ENCODE measurements at places on chromosomes 13 and 19.

DNA sequence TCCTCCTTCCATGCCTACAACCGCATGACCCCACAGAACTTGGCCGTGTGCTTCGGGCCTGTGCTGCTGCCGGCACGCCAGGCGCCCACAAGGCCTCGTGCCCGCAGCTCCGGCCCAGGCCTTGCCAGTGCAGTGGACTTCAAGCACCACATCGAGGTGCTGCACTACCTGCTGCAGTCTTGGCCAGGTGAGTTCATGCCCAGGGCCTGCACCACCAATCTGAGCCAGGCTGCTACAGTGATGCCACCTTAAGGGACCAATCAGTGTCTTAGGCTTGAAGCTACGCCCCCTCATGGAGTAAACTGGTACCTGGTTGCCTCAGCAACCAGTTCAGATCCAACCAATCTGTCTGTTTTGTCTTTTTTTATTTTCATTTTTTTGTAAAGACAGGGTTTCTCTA, 5.2 kb downstream of the SYDE1 start:
- no peak for DNase-seq

- no peak for DNase-seq
Measured at GRCh38 chr19:3586127-3586626, 899 bp downstream of the GIPC3 start.

- no peak for DNase-seq
Measured at GRCh38 chr19:21626924-21627697, 121.7 kb downstream of the ZNF429 start.

- DNase-seq: no peak
Measured at GRCh38 chr13:68057836-68058235, 827.7 kb upstream of the PCDH9 start.
